Stimulated activated CD4-positive, alpha-beta T cell treated with anti-CD3 and anti-CD28 coated beads, Interleukin-4, amount 100 ng/mL, for 48 hours (primary cell): ENCODE measurements at places on chromosomes 4 and X.

GRCh38 chrX:107766470-107767150 is 9.0 kb downstream of the TSC22D3 start:
- DNase-seq: no peak

GRCh38 chr4:10728016-10728415 is 43.4 kb upstream of the CLNK start:
- DNase-seq: no peak

GRCh38 chr4:7434141-7434765 is 477 bp downstream of the PSAPL1 start:
- no peak for DNase-seq

GRCh38 chrX:22159071-22159470 is 113.6 kb upstream of the CBLL2 start:
- no peak for DNase-seq

DNA sequence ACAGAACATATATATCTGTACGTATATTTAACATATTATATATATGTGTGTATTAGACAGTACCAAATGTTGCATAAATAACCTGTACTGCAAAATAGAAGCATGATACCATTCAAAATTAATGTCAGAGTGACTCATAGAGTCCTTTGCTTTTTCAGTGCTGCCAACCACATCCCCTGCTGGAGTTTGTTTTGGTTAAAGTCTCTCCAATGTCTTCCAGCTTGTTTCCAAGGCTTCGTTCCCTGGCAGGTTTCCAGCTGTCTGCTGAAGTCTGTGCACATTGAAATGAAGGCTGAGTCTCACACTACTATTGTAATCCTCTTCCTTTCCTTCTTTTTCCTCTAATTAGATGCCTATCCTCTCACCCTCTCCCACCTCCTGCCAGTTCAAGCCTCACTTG is 14.9 kb downstream of the NRK start:
- DNase-seq: no peak

- no peak for DNase-seq
These were observed 944.4 kb upstream of the GRID2 start for GRCh38 chr4:91359041-91360031.

GRCh38 chr4:188262464-188262863 is 123.2 kb downstream of the TRIML1 start:
- no peak for DNase-seq

DNA sequence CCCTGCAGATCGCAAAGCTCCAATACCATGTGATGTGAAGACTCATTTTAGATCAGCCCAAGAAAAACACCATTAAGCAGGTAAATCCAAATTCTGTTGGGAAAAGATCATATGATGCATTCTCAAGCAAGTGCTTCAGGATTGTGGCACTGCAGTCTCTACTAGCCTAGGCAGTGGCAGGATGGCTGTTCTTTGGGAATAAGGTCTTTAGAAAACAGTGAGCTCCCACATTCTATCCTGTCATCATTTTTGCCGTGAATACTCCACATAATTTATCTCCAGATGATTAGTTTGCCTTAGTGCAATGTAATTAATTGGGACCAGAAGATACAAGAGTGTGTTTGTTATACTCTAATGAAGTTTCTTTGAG is 18.9 kb downstream of the SORBS2 start:
- DNase-seq: no peak
